Stimulated activated CD4-positive, alpha-beta T cell treated with anti-CD3 and anti-CD28 coated beads, Interleukin-1b, Interleukin-23, amount 100 ng/mL, for 1 hour (primary cell): ENCODE measurements at places on chromosomes 2 and 18.

DNA sequence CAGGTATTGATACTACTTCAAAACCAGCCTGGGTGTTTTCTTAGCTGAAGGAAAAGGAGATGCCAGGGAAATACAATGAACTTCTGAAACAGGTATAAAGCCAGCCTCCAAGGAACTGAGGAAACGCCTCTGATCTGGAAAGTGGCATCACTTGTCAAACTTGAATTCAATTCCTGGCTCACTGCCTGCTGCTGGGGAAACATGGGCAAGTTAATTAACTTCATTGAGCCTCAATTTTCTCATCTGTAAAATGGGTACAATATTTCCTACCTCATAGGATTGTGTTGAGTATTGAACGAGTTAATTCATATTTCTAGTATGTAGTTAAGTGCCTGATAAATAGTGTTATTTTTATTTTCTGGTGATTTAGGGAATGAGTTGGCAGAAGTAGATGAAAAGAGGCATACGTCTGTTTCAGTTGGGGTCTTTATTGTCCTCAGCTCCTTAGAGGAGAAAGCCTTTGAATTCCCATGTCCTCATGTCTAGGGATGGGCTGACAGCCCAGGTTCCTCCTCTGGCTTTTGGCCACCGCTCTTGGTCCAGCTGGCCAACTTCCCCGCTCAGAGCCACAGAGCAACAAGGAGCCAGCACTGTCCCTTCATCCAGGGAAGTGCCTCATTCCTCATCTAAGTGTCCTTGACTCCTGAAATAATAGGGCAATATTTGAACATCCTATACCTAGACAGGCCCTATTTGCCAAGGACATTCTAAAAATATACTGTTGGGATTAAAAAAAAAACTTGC lies 210.5 kb upstream of the GATA6 start:
- no peak for DNase-seq

DNA sequence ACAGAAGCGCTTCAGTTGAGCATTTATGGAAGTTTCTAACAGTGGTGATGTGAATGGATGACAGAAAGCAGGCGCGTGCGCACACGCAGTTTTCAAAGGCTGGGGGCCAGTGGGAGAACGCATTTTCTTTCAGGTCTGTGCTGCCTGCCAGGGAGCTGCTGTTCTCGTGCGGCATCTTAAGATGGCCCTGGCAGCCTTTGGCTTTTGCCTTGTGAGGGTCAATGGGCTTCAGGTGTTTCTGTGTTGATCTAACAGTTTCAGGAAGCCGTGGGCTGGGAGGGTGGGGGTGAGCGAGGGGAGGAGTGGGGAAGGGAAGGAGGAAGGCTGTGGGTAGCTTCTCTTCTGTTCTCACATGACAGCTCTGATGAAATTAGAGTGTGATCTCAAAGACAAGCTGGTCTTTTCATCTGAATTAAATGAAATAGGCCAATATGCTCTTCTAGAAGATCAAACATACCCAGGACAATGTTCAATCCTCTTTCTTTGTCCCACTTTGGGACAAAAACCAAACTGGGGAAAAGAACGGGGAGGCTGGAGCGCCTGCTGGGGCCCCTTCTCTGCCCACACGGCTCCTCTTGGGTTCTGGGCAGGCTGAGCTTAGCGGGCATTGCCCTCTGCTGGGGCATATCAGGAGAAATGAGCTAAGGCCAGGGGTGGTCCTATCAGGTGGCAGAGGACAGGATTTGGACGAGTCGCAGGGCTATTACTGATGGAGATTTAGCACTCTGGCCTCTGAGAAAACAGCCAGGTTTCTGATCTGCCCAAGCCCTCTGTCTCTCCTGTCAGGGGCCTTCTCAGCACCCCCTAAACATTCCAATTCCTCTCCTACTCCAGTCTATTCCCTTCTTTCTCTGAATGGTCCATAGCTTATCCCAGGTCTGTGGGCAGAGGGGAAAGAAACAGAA lies 126.2 kb upstream of the LGALSL start:
- peak; percentile 23 for DNase-seq

GRCh38 chr2:170842785-170843184 lies 26.1 kb downstream of the GAD1 start:
- DNase-seq = no peak

DNA sequence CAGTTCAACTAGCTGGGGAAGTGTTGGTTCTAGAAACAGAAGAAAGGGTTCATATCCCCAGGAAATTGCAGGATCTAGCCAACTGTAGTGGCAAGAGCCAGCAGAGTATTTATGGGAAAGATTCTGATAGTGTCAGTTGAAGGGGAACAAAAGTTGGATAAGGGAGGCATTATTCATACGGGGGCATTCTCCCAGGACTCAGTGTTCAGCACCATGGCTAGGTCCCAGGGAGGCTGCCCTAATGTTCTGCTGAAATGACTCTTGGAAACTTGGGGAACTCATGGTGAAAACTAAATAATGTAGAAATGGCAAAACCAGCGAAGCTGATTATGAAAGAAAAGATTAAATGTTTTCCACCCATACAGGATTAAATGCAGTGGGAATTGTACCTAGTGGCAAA lies 543.7 kb downstream of the TRIB2 start:
- DNase-seq = no peak

- DNase-seq = no peak
Observed at GRCh38 chr2:151765760-151766410, 31.6 kb upstream of the NEB start.

GRCh38 chr18:33560686-33561370 lies 17.2 kb upstream of the ASXL3 start:
- no peak for DNase-seq

GRCh38 chr2:101150306-101151145 lies 656 bp downstream of the TBC1D8 start:
- no peak for DNase-seq

DNA sequence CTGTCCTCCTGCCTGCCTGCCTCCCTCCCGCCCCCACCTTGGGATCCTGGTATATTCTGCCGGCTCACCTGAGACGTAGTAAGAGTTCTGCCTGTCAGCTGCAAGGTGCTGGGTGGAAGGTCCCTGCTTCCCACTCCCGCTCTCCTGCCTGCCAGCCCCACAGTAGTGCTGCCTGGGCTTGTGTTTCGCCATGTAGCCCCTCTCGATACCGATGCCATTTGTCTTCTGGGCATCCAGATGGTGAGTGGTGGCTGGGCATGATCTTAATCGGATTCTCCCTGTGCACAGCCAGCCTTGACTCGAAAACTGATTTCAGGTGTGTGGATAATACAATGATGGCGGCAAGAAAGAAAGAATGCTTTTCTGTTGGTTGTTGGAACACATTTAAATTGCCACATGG lies 184.9 kb downstream of the AGAP1 start:
- no peak for DNase-seq

DNA sequence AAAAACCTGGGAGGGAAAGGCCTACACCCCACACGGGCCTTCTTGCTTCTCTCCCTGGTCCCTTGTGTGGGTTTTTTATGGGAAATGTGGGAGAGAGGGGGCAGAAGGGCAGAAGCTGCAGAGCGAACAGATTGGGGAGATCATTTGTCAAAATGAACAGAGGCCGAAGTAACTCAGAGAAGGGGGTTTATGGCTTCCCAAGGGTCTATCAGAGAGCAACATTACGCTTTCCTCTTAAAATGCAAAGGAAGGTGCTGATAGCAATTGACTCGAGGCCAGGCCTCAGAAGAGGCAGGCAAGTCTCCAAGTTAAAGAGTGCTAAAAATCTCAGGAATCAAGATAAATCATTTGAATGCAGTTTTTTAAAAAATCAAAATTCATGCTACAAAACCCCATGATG lies 101.5 kb downstream of the SGPP2 start:
- DNase-seq = no peak

DNA sequence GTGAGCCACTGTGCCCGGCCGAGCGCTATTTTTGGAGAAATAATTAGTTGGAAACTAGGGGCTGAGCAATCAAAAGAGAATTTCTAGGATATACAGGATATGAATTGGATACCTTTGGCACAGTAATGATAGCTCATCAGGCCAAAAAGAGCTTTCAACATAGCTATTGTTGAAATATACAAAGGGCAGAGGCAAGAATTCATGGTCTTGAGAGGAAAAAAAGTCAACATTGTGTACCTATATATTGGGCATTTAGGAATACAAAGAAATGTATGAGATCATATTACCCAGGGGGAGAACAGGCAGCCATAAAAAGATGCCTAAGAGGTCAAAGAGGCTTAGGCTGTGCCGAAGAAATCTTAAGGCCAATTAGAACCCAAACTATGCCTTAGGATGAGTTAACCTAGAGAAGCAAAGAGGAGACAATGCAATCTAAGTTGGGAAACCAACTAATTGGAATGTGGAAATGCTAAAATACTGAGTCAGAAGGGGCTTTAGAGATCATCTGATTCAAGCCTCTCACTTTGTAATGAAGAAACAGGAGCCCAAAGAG lies 99.0 kb downstream of the RBBP8 start:
- DNase-seq = no peak

DNA sequence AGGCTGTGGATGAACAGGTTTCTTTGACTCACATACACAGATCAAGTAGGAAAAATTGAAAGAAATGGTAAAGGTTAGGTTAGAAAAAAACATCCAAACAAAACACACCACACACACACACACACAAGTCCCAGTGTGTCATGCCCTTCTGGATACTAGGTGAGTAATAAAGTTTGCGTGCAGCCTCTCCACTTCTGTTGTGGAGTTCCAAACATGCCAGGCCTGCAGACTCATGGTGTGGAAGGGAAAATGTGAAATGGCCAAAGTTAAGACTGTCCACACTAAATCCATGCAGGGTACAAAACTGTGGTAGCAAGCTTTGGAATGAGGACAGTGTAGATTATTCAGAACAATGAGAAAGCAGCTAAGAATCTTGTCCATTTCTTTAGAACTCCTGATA lies 114.6 kb downstream of the IKZF2 start:
- no peak for DNase-seq

- DNase-seq = no peak
Observed at GRCh38 chr2:151292546-151292945, 3.1 kb upstream of the NMI start.

- no peak for DNase-seq
Observed at GRCh38 chr2:232328516-232329460, 49.8 kb upstream of the ALPP start.

DNA sequence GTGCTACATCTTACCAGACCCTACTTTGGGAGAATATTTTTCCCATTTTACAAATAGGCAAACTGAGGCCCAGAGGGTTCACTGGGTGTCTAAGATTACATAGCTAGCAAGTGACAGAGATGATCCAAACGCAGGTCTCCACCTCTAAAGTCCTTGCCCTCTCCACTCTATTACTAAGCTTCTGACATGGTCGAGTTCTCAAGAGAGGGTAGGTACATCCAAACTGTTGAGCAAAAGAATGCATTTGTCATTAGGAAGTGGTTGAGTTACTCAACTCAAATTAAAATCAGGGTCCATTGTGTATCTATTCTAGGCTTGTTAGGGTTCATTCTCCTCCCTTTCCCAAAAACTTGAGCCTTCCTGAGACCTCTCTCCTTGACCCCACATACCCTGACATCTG lies 680.6 kb upstream of the FANCL start:
- no peak for DNase-seq

DNA sequence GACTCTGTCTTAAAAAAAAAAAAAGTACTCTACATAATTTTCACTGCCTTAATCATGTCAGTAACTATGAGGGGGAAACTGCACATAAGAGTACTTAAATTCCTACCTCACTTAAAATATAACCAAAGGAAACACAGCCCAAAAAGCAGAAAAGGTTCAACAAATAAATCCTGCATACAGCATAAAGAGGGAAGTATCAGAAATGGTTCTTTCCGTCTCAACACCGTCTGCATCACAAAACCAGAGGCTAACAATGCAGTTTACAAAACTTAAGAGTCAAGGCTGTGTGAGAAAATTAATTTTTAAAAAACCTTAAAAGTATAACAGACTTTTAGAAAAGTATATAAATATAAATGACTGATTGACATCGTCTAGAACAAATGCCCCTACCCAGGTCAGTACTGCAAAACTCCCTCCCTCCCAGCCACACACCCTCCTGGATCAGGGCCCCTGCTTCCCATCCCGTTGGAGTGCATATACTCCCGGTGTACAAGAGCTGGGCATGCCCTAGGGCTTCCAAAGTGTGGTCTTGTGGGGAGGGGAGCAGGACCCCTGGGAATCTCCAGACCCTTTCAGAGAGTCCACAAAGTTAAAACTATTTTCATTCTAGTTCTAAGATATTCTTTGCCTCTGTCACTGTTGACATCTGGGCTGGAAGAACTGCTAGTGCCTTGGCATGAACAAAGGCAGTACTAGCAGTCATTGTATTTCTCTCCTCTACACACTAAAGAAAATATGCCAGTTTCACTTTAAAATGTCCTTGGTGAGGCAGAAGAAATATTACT lies 67.0 kb upstream of the SERTAD2 start:
- no peak for DNase-seq

DNA sequence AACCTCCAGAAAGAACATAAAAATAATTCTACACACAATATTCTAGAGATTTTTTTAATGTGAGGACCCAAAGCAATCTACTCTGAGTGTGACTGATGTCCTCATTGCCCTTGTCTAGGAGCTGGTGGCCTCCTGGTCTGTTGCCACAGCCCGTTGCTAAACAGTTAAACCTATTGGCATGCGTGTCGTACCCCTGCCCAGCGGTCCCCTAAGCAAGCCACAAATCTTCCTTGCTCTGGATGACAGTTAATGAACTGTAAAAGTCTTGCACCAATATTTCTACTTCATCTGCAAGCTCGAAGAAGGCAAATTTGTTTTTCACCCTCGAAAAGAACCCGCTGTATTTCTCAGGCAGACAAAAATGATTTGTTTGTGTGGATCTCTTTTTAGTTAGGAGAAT lies 489.1 kb upstream of the MEX3C start:
- no peak for DNase-seq
